NK-92 treated with Interleukin-12 subunit alpha and Interleukin-12 subunit beta, amount 100 ng/mL, for 24 hours (cell line): ENCODE measurements at places on chromosomes 3 and 15.

DNA sequence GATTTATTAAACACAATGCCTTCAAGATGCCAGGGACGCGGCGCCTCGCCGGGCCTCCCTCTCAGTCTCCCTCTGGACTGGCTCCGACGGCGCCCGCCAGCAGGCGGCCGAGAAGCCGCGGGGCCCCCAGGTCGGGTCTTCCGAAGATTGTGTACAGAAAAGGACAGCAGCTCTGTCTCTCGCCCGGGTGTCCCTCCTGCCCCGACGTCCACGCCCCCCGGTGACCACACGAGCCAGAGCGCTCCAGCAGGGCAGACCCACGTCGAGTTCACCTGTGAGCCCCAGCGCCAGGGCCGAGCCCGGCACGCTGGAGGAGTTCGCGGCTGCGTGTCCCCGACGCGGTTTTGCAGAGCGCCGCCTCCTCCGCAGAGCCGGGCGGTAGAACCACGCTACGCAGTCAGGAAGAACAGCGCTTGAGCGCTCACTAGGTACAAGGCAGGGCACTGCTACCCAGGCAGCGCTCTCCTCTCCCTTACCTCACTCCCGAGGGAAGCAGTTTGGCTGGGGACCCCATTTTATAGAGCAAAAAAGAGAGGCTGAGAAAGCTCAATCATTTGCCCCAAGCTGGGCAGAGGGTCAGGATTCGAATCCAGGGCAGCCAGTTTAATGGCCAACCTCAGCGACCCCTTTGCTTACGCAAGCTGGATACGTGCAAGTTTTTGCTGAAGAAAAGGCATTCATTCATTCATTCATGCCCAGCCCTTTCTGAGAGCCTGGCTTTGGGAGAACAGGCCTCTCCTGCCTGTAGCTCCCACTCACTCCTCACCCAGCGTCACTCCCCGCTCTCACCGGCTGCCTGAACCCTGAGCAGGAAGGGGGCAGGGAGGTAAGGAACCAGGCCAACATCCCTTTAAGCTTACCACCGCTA is 3.0 kb upstream of the TLE3 start:
- DNase-seq, result no peak

GRCh38 chr3:143775459-143775858 is 72.8 kb downstream of the SLC9A9 start:
- DNase-seq, result no peak

GRCh38 chr3:178851564-178851963 is 220.0 kb downstream of the ZMAT3 start:
- no peak for DNase-seq

- DNase-seq, result no peak
These were observed 322.3 kb downstream of the GBE1 start for GRCh38 chr3:81439108-81439507.
